Motor neuron (in vitro differentiated cells): ENCODE measurements at places on chromosomes 2 and 18.
A peak's percentile ranks its signal among the peaks of the same experiment; 100 is the strongest.

DNA sequence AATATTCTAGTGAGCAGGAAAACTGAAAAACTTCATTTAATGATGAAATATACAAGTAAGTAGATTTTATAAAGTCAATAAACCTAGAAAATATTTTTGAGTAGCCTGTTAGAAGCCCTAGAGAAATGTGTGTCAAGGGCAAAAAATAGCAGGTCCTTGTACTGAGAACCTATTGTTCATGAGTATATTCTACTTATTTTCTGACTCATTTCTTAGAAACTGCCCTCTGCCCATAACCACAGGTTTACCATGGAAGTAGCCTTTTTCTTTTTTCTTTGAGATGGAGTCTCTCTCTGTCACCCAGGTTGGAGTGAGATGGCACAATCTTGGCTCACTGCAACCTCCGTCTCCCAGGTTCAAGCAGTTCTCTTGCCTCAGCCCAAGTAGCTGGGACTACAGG lies 19.4 kb upstream of the SELENOI start:
- ATAC-seq: no peak

- no peak for ATAC-seq
Measured at GRCh38 chr18:30748541-30748940, 294.0 kb downstream of the DSC3 start.

GRCh38 chr2:189115126-189115525 lies 64.4 kb downstream of the COL5A2 start:
- ATAC-seq: no peak

- ATAC-seq: peak; percentile 65
Measured at GRCh38 chr2:14634489-14635390, 2.2 kb downstream of the LRATD1 start.

DNA sequence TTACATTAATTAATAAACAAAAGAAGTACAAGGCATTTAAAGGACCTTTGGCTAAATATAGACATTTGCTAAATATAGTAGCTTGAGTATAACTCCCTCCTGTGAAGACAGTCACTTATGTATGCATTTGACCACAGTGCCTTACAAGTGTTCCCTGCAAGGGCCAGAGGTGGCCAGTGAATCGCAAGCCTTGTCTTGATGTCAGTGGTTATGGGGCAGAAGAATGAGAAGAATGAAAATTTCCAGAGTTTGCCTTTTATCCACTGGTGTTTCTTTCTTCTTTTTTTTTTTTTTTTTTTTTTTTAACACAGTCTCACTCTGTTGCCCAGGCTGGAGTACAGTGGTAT lies 1.8 kb downstream of the LRRFIP1 start:
- ATAC-seq: no peak

DNA sequence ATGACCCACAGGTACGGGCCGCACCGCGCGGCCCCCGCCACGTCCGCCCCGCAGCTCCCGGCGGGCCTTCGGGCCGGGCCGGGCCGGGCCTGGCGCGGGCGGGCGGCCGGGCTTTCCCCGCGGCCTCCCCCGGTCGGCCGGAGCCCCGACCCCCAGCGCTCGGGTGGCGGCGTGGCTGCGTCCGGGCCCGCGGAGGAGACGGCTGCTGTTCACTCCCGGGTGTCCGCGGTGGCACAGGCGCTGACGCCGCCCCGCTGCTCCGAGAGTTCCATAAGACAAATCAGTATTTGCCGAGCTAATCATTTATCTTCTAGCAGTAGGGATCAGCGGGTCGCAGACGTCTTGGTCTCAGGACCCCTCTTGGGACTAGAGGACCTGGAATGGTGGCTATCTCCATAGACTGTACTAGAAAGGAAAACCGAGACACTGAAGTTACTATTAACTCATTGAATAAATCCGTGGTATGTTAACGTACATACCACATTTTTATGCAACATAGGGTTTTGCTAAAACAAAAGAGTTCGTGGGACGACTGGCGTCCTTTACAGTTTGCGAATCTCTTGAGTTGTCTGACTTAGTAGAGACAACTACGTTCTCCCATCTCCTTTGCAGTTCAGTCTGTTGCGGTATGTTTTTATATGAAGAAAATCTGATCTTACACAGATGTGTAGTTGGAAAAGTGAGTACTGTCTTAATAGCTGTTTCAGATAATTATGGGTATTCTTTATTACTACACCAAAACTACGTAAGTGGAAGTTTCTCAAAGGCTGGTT lies 500 bp downstream of the LIMS1 start:
- ATAC-seq: peak; percentile 18

DNA sequence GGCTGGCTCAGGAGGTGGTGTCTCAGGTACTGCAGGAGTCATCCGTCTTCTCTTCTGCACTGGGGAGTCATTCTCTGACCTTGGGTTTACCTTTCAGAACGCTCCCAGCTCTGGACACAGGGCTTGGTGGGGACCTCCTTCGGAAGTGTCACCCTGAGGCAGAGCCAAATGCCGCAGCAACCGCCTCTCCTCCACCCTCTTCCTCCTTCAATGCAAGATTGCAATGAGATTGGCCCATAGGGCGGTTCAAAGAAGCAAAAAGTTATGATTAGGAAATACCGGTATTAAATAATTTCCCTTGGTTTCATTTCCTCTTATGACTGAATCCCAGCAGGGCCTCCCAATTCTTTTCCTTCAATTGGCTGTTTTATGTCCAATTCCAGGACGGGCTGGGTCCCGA lies 178.8 kb downstream of the ACKR3 start:
- ATAC-seq: no peak

DNA sequence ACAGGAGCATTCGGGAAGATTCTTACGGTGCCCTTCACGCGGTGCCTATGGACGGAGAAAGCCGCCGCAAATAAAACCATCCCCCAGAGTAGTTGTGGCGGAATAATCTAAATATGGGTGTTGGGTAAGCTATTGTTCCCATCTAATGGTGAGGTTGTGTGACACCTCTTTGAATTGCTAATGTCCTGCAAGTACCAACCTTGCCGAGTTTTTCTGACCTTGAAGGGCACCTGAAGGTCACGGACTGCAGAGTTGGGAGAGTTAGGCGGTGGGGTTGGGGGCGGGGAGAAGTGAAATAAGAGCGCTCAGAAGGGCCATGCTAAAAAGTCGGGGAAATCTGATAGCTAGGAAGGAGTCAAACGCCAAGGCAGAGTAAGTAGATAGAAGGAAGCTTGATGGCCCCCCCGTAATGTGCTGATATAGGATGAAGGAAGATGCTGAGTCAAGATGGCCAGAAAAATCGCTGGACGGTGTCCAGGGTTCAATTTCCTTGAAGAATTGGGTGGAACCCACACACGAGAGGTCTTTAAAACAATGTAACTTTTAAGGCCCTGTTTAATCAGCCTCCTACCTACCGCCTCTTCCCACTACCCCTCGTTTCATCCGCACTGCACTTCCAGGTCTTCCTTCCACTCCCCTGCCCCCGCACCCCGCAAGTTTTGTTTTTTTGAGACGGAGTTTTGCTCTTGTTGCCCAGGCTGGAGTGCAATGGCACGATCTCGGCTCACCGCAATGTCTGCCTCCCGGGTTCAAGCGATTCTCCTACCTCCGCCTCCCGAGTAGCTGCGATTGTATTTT lies 600 bp downstream of the KATNAL2 start:
- no peak for ATAC-seq

DNA sequence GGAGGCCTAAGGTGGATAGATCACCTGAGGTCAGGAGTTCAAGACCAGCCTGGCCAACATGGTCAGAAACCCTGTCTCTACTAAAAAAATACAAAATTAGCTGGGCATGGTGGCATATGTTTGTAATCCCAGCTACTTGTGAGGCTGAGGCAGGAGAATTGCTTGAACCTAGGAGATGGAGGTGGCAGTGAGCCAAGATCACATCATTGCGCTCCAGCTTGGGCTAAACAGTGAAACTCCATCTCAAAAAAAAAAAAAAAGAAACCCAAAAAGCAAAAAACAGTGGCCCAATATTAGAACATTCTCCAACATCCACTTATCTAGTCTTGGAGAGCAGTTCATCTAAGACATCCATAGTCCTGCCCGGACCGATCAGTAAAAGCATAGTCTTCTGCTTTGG lies 260.4 kb downstream of the MREG start:
- no peak for ATAC-seq
